NCI-H1417 (cell line): ENCODE measurements at places on chromosomes 7 and 10.

DNA sequence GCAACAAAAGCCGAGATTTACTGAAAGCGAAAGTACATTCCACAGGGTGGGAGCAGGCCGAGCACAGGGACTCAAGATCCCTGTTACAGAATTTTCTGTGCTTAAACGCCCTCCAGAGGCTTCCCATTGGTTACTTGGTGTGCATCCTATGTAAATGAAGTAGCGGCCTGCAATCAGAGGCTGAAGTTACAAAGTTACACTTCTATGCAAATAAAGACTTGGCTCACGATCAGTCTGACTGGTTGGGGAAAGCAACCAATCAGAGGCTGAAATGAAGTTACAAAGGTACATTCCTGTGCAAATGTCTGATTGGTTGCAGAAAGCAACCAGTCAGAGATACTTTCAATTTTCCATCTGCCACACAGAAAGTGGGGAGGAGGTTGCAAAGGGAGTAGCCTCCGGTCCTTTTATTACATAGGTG, 4.1 kb downstream of the ACBD7 start:
- no peak for DNase-seq

DNA sequence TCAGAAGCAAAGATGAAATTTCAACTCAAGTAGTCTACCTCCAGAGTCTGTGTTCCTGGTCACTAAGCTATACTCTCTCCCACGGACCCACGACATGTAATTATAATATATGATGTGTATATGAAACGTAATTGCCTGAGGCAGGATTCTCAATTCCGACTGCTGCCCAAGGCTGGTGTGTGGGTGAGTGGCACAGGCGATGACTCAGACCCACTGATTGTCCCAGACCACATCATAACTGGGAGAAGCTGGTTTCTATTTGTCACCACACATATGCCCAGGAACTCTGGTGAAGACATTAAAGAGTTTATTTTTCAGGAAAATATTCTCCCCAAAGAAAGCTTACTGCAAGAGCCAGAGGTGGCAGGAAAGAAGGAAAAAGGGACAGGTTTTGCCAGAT, 219.3 kb downstream of the JAZF1 start:
- DNase-seq: no peak

DNA sequence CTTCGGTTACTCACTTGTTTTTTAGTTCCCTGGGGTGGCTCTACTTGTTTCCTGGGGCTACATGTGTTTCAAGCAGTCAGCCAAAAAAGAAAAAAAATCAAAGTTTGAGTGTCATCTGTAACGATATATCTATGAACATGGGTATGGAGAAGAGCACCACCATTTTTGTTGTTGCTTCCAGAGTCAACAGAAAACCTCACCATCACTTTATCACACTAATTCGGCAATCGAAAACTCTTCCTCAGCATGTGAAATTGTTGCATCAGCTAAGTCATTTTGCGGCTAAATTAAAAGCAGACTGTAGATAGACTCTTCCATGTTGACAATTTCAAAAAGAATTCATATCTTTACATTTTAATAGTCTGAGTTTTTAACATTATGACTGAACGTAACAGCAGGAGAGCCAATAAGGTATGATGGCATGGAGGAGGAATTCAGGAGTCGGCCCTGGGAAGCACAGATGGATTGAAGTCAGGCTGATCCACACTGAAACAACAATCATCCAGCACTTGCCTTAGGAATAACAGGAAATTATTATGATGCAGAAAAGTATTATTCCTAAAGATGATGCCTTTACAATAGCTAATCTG, 455.7 kb upstream of the KLF6 start:
- DNase-seq: no peak

- no peak for DNase-seq
Measured at GRCh38 chr10:123552760-123553554, 113.2 kb upstream of the GPR26 start.

GRCh38 chr10:31759124-31759798, 169.4 kb downstream of the ARHGAP12 start:
- DNase-seq: peak; percentile 74

GRCh38 chr10:110226926-110227641, 19.7 kb downstream of the MXI1 start:
- DNase-seq: peak; percentile 53

GRCh38 chr7:148674689-148675088, 24.0 kb upstream of the CUL1 start:
- DNase-seq: no peak

GRCh38 chr10:89367529-89367928, 10.3 kb upstream of the IFIT1B start:
- DNase-seq: no peak

GRCh38 chr7:1246871-1247526, 14.3 kb downstream of the UNCX start:
- peak; percentile 46 for DNase-seq
